ENCODE measurements at places on chromosomes 4 and X.

GRCh38 chr4:3238721-3239120 lies 10.2 kb upstream of the MSANTD1 start:
- DNase-seq: no peak

- DNase-seq: no peak
Measured at GRCh38 chrX:39688219-39688575, 409.6 kb downstream of the BCOR start.

- DNase-seq: no peak
Measured at GRCh38 chrX:43970528-43970927, 2.7 kb downstream of the NDP start.

- no peak for DNase-seq
Measured at GRCh38 chr4:145799223-145799622, 119.3 kb downstream of the C4orf51 start.

GRCh38 chrX:10567136-10567535 lies 53.2 kb downstream of the MID1 start:
- no peak for DNase-seq

- no peak for DNase-seq
Measured at GRCh38 chr4:52142816-52143215, 91.7 kb downstream of the SPATA18 start.

DNA sequence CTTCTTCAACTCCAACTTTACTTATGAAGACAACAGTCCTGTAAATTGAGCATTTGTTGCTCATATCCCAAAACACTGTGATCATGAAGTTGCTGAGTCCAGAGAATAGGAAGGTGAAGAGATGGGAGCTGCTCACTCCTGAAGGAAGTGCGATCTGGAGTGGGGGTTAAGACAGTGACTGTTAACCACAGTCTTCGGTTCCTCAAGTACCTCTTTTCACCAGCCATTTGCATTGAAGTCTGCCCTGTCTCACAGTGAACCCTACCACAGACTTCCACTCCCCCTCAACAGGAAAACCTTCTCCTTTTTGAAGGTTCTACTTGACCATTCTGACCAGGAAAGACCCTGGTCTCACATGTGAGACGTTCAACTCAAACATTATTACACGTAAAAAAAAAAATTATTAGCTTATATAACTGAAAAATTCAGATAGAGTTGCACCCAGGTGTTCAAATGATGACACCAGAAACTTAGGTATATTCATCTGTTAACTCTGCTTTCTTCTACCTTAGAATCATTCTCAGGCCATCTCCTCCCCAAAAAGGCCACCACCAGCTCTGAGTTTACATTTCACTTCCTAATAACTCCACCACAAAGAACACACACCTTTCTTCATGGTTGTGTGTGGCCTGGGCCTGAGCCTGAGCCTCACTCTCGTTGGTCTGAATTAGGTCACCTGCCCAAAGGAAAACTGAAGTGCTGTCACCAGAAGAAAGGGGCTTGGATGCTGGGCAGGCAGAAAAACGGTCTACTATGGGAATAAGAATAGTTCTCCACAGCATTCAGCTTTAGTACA lies 199.2 kb downstream of the DCTD start:
- DNase-seq: no peak

DNA sequence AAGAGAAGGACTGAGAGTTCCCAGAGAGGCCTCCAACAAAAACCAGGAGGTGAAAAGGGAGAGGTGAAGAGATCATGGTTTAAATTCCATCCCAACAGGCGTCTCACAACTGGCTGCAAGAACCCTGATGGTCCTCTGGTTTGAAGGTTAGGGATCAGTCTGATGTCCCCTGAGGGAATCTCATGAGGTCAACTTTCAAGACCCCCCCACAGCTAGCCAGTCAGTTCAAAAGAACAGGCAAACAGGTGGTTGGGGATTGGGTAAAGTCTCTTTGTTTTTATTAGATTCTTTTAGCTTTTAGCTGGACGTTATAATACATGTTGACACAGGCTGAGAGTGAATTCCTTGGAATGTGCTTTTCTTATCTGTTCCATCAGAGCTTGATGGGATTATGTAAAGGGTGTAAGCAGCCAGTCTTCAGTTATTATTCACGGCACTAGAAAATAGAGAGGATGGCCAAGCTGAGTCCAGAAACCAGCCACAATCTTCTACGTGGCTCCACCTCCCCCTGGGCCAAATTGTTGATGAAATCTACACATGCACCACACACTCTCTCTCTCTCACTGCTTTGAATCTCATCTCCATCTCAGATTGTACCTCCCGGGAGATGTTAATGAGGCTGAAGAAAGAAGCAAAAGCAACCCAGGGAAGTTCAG lies 20.8 kb downstream of the ENPP6 start:
- peak; percentile 45 for DNase-seq

DNA sequence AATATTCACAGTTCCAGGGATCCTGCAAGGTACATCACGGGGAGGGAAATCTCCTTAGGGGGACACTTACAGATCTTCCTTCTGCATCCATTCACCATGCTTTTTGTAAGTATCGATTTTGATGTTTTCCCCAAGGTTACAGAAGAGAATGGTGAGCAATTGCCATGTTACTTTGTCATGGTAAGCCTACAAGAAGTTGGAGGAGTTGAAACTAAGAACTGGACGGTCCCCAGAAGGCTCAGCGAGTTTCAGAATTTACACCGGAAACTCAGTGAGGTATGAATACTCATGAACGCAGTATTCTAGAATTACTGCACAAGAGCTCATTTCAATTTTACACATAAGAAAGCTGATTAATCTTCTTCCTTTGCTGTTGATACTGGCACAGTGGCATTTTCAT lies 53.9 kb downstream of the LRP2BP start:
- no peak for DNase-seq

GRCh38 chr4:6663596-6664393 lies 23.3 kb downstream of the MRFAP1 start:
- DNase-seq: no peak

DNA sequence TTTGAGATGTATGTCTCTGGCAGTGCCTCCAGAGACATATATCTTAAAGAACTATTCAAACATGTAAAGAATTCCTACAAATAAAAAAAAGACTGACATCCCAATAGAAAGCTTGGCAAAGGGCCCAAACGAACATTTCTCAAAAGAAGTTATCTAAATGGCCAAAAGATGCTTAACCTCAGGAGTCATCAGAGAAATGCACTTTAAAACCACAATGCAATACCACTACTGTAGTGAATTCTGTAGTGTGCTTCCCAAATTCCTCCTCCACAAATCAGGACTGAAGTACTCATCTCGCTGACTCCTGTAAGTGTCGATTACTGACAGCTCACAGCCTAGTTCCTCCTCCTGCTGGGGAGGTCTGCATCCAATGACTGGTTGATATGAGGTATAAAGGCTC lies 129.0 kb upstream of the MAMLD1 start:
- no peak for DNase-seq

DNA sequence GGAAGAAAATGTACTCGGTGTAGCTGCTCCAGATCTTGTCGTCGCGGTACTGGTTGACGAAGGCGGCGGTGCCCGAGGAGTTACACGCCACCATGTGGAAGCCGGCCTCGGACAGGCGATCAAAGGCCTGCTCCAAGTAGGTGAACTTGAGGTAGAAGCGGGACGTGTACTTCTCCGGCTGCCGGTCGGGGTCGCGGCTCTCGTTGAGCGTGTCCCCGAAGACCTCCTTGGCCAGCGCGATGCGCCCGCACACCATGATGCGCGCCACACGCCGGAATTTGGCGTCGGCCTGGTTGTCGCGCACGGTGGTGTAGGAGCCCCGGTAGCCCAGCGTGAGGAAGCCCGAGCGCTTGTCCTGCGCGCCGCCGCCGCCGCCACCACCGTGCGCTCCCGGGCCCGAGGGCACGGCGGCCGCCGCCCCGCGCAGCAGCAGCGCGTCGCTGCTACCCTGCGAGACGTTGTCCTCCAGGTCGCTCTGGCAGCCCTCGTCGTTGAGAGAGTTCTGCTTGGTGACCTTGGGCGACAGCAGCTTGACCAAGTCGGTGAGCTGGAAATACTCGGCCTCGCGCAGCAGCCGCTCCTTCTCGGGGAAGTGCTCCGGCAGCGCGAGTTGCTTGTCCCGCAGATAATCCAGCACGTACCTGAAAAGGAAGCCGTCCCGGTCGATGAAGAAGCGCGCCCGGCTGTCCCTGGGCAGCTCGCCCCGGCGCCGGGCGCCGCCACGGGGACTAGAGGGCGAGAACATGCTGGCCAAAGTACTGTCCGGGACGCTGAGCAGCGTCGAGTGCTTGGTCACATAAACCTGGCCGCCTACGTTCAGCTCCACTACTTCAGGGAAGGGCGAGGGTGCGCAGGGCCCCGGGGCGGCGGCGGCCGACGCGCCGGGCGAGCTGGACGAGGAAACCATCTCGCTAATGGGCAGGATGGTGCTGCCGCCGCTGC lies 775 bp downstream of the KCTD8 start:
- DNase-seq: no peak

GRCh38 chrX:115259238-115259875 lies 25.5 kb upstream of the LRCH2 start:
- DNase-seq: no peak

- no peak for DNase-seq
Measured at GRCh38 chr4:39597695-39598381, 40.8 kb downstream of the SMIM14 start.

DNA sequence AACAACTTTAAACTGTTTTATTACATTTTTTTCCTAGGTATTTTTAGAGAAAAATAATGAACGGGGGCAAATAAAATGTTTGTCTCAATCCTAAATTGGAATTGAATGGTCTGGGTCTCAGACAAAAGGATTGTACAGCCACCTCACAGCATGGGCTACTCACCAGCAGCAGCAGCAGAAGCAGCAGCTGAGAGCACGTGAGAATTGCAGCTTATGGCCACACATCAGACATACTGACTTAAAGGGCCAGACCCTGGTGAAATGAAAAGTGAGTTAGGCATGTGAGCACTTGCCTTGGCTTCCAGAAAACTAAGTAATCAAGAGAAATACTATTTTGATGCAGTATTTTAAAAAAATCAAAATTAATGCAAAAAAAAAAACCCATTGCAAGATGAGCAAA lies 56.6 kb downstream of the AASDH start:
- DNase-seq: no peak

GRCh38 chrX:47880927-47881326 lies 44.2 kb downstream of the ZNF81 start:
- no peak for DNase-seq

DNA sequence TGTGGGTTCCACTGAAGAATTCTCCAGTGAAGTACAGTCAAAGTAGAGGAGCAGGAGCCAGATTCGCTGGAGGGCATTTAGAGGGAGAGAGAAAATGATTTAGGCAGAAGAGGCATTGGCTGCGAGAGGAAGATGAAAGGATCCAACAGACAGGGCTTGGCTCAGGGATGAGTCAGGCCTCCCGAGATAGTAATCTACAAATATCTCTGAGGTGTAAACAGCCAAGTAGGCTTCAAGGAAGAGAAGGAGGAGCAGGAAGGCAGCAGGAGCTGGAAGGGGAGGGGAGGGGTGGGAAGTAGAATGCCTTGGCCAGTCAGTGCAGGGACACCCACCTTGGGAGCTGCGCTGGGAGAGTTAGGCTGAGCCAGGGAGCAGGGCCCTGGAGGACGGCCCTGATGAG lies 55.5 kb downstream of the PJA1 start:
- peak; percentile 80 for DNase-seq

GRCh38 chr4:163148466-163149336 lies 18.0 kb downstream of the NAF1 start:
- no peak for DNase-seq

Data from LNCaP clone FGC (cell line).